Activated T-helper 1 cell treated with anti-CD3 and anti-CD28 coated beads, Interleukin-2, amount 50 U/mL, for 16 hours (primary cell): ENCODE measurements at places on chromosomes 6 and 20.
A peak's percentile ranks its signal among the peaks of the same experiment; 100 is the strongest.

- no peak for DNase-seq
Measured at GRCh38 chr20:9761476-9761875, 77.4 kb downstream of the PAK5 start.

DNA sequence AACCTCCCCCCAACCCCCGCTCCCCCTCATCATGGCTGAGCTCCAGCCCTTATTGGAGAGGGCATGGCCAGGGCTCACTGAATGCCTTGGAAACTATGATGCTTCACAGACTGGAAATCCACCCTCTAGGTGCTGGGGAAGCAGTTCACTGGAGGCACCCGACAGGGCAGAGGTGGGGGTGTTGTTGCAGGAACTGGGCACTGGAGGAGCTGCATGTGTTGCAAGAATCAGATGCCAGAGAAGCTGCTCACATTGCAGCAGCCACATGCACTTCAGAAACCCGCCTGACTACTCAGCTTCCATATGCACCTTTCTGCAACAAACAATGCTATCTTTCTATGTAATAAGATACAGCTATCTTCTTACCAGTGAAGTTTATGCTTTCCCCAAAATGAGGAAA is 7.9 kb upstream of the TBPL1 start:
- DNase-seq, result no peak

DNA sequence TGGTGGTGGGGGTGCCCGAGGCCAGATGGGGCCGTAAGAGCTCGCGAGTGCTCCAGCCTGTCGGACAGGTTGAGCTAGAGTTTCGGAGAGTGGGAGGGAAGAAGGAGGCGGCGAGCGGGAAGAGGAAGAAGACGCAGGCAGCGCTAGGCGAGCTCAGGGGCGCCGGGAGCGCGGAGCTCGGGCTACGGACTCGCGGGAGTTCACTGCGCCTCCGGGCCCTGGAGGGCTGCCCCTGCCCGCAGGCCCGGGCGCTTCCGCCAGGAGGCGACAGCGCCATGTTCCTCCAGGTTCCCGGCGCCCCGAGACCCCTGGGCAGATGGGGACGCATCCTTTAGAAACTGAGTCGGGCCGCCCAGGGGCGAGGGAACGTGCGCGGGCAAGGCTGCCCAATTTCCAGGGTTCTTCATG is 984 bp downstream of the TFAP2C start:
- no peak for DNase-seq

DNA sequence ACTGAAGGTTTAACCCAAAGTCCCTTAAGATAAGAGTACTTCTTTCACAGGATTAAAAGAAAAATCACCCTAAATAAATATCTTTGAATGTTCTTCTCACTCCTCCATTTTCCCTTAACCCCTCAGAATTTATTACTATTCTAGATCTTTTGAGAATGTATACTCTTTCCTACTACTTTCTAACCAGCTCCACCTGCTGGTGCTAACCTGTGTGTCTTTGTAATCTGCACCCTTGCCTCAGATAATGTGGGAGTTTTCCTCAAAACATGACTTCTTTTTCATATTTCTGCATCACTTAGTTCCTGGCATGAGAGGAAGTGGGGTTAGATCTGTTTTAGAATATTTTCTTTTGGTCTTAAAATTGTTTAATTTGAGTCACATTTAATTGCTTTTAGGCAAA is 394.2 kb downstream of the BMP2 start:
- DNase-seq, result no peak

DNA sequence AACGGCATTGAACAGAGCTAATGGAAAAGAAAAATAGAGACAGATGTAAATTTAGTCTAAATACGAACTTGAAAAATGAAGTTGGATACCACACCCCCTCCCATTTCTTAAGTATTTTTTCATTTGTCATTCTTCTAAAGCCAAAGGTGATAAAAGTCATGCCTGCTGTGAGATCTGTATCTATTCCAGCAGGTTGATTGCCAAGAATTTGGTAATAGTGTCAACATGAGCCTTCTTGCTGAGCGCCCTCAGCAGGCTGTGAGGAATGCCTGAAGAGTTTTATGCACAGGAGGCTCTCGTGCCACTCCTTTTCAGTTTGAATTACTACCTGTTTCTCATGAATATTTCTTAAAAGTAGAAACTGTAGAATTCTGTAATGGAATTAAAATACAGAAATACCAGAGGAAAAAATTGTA is 165.4 kb downstream of the QKI start:
- no peak for DNase-seq

GRCh38 chr6:131914967-131915751 is 36.0 kb downstream of the CCN2 start:
- DNase-seq, result peak; percentile 8

GRCh38 chr6:111605100-111605751 is 452 bp downstream of the TRAF3IP2 start:
- DNase-seq, result no peak

DNA sequence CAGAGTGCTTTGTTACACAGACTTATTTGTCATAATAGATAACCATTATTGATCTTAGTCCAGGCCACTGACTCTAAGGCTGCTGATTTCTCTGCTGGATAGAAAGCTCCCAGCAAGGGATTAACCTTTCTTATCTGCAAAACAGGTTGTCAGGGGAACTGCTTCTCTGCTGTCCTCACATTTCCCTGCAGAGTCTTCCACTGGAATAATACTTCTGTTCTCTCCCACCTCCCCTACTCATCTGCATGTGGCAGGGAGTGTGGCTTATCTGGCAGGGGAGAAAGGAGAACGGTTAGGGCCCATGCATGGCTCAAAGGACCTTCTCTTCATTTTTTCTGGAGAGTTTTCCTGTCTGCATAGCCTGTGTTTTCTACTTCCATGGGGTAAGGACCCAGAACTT is 86.2 kb downstream of the LAMP5 start:
- no peak for DNase-seq

DNA sequence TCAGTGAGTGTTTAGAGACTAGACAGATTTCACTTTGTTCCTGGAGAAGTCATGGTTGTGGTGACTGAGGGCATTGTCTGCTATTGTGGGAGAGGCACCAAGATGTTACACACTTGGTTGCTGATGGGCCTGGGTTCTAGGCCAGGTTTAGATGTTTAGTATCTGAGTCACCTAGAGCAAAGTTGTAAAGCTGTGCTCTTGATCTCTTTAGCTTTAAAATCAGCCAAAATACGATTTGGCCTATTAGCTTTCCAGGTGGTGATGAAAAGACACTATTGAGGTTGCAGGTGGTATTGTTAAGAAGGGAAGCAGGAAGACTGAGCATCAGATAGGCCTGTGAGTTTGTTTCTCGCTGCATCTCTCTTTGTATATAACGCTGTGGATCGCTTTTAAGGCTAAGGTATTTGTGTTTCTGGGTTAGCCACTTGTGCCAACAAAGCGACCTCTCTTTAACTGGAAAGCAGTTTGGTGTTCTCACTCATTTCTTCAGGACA is 48.6 kb downstream of the FOXO3 start:
- no peak for DNase-seq

- DNase-seq, result no peak
Measured at GRCh38 chr20:12083269-12083668, 165.6 kb downstream of the BTBD3 start.

GRCh38 chr6:166494101-166494441 is 92.4 kb downstream of the RAMACL start:
- DNase-seq, result no peak

DNA sequence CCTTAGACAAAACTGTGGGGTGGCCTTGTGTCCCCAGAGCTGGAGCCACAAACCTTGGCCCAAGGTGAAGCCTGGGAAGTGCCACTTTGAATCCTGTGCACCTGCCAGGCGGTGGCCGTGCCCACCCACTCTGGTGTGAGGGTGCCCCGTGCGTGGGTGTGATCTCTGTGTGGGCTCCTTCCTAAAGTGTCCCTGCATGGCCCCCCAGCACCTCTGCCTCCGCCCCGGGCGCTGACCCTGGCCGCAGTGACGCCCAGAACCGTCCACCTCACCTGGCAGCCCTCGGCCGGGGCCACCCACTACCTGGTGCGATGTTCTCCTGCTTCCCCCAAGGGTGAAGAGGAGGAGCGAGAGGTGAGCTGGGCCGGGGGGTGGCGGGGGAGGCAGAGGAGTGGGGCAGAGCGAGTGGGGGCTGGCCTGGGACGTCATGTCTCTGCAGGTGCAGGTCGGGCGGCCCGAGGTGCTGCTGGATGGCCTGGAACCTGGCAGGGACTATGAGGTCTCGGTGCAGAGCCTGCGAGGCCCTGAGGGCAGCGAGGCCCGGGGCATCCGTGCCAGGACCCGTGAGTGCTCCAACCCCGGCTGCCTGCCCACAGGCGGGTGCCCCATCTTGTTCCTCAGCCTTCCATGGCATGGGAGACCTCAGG is 18.3 kb downstream of the COL20A1 start:
- DNase-seq, result no peak

DNA sequence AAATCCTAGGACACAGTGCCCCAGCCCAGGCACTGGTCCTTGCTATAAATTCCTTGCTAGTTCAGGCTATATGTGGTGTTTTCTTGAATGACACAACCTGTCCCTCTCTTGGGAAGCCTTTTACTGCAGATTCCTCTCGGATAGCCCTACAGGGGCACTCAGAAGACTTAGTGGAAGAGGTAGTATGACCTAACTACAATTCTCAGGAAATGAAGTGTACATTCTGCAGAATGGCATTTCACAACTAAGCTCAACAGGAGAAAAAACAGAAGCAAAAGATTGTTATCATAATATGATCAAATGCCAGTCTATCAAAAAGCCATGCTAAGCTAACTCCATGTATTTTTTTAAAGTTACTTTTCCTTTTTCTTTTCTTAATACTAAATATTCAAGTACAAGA is 66.3 kb upstream of the FBXL4 start:
- no peak for DNase-seq

DNA sequence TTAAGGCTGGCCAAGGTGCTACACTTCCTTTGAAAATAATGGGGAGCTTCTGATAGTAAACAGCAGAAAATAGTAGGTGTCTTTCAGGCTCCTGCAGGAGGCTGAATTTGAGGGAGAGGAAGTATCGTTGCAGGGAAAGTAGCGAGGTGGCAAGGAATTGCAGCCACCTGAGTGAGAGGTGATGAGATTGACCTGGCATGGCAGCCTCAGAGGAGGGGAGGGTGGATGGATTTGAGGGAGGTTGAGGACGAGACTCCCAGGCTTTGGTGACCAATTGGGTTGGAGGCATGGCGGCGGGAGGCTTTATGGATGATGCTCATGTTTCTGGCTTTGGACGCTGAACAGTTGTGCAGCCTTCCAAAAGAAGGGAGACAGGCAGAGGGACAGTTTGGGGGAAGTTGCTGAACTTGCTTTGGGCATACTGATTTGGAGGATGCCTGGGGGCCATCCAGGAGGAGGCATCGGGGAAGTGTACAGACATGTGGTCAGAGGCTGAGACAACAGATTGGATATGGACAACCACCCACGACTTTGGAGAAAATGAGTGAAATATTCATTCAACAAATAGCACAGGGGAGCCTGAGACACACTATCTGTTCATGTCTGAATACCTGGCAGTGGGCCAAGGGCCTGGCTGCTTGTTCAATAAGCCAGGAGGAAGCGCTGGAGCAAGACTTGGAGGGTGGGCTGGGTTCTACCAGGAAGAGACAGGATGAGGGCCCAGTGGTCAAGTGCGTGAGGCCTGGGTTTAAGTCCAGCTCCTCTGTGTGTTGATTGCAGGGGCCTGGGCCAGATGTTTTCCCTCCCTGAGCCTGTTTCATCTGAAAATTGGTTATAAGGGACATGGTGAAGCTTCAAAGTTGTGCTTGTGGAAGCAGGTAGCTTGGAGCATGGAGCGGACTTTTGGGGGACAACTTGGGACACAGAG is 113.2 kb downstream of the CEBPB start:
- no peak for DNase-seq

DNA sequence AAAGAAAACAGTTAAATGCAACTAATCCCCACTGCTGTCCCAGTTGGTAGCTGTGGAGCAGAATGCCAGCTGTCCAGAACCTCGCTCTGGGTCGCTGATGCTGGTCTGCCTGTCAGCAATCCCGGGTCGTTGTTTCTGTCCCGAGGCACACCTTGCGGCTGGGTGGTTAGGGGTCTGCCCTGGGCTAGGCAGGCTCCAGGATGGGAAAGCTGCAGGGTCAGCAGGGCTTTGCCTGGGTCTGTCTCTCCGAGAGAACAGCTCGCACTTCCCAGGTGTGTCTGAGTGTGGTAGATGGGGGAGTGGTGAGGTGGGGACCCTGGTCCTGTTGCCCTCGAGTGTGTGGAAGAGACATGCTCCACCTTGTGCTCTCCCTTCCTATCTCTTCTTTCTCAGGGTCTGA is 261.2 kb downstream of the CLIC5 start:
- no peak for DNase-seq
